ENCODE measurements at places on chromosomes 2 and 18.

DNA sequence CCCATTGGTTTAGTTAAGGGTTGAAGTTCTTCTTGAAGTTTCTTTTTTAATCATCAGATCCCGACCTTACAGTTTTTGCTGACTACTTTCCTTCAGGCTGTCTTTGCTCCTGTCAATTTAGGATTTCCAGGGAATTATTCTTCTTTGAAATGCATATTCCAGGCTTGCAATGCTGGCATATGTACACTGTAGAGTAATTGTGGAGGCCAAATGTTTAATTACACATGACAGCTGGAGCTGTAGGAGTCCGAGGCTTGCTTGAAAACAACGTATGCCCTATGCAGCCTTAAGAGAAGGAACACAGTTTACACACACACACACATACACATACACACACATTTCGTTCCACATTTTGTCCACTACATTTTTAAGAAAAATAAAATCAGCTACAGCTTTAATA, 602.3 kb downstream of the TMEM182 start:
- no peak for DNase-seq

DNA sequence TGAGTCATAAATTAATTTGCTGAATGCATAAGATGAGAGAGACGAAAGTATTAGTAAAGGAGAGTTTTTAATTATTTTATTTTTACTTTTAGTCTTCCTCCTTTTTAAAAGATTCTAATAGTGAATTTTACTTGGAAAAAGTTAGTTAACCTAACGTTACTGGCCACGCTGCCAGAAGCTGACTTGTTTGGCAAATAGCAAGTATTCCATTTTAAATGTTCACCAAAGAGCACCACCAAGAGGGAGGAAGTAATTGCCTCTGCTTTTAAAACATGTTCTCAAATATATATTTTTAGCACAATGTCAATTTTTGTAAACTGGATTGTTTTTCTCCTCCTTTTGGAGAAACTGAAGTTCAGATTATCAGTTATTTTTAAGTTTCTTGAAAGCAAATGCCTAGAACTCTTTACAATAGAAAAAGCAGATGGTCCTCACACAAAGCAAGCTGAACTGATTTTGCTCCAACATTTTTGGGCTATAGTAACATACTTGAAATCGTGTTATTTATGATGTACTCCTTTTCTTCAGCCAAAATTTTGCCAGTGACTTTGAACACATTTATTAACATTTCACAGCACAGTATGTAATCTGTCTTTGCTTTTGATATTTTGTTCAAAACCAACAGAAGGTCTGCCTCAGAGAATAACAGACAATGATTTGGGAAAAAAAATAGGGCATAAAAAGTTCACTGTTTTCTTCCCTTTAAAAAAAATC, 1311.0 kb upstream of the FAM98A start:
- no peak for DNase-seq

DNA sequence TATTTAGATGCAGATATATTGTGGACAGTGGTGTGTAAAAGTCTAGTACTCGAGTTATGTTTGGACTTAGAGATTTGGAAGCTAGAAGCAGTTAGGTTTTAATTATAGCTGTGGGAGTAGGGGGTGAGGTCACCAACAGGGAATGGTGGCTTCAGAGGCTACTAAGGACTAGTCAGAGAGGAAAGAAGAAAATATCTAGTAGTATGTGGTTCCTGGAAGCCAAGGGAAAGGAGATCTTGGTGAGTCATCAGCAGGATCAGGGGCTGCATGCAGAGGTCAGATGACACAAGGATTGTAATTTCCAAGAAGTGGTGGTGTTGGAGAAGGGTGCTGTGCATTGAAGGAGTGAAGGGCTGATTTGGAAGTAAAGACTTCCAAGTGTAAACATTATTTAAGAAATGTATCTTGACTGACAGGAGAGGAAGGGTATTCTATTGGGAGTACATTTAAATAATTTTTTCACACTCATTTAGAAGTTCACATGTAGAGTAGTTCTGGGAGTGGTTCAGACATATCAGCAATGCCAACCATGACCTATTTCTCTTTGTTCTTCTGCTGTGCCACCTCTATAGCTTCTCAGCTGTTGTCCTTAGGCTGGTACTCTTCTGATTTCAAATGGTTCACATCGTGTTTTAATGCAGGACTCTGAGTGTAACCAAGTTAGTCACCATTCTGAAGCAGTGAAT, 59.1 kb downstream of the ACSL3 start:
- no peak for DNase-seq

DNA sequence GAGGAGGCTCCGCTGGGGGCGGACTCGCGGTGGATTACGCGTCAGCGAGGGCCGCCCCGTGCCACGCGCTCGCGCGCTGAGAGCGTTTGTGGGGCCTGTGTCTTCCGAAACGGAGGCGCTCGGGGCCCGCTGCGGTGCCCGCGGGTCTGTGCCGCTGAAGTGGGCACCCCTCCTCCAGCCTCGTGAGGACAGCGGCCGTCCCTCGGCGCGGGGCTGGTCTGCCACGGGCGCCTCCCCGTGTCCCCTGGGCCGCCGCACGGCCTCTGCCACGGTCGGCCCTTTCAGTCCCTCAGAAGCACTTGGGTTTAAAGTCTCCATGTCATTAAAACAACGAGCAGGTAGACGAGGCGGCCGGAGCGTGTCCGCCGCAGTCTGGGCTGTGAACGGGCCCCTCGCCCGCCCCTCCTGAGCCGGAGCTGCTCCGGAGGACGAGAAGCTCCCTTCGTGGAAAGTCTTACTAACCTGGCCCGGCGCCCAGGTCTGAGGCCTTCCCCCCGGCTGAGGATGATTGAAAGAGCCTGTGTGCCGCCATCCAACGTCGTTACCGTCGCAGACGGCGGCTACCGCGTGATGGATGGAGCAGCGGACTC, 97.6 kb downstream of the NFATC1 start:
- DNase-seq: no peak
